GM12878 (cell line): ENCODE measurements at places on chromosomes 2 and 18. TPM values are rescaled to one million over a fixed set of nuclear protein-coding genes. Genes with fewer than 3 reads are reported as not detected.

The TMEM214 gene
- 75.4 and 79.2 TPM in 2 replicates for total RNA-seq

The FER1L5 gene
- total RNA-seq: not detected in 2 replicates

The CMPK2 gene
- total RNA-seq: 3.5 and 3.9 TPM in 2 replicates

The NTSR2 gene
- total RNA-seq: not detected in 2 replicates

The RAD51AP2 gene
- not detected in 2 replicates for total RNA-seq

The AGXT gene
- total RNA-seq: 0.18 and 0.19 TPM in 2 replicates

The DNAJC5G gene
- total RNA-seq: not detected in 2 replicates

The PTPRN gene
- not detected in 2 replicates for total RNA-seq

The SKA1 gene
- 24.0 and 25.6 TPM in 2 replicates for total RNA-seq

The PIEZO2 gene
- 38.2 and 42.3 TPM in 2 replicates for total RNA-seq

The ABCG5 gene
- total RNA-seq: not detected in 2 replicates

The SLC4A5 gene
- total RNA-seq: 2.3 and 4.4 TPM in 2 replicates

The FZD7 gene
- 2.4 and 2.6 TPM in 2 replicates for total RNA-seq

The KLHL41 gene
- 0.10 and 0.77 TPM in 2 replicates for total RNA-seq

The CROCC2 gene
- total RNA-seq: not detected in 2 replicates

- DNase-seq: no peak
These were observed 272.0 kb downstream of the CYRIA start for GRCh38 chr2:16393500-16394071.

DNA sequence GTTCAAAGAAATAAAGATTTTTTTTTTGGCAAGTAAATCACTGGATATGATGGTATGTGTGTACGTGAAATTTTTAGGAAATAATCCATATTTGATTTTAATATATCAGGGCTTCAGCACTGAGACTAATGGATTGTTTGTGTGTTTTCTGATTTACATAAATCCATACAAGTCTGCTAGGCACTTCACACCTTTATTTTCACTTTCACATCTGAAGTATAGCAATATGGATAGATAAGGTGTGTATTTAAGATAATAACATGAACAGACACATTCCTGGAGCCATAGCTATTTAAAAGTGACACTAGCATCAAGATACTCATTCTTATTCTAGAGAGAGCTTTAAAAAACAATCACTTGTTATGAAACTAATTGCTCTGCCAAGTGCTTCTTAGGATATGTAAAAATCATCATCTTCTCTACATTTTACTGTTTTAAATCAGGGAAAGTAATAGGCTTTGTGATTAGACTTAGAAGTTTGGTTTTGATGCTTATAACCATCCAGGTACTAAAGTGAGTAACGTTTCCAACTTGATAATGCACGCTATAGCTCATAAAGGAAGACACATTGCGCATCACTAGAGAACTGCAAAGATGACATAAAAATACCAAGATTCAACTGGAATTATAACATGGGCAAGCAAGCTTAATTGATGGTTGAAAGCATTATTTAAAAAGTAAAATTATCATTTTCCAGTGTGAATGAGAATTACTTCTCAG is 208.9 kb downstream of the ZEB2 start:
- no peak for DNase-seq

DNA sequence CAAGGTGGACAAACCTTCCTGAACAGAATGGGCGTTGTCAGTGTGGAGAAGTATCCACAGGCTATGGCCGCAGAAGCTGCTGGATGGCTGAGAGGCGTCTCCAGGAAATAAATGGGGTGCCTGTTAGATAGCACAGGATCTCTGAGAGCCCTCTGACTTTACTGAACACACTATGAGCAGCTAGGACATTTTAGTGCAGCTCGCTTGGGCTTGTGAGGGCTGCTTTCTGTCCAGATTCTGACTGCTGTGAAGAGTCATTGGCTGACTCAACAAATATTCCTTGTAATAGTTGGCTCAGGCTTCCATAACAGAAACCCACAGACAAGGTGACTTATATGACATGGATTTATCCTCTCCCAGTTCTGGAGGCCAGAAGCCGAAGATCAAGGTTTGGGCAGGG is 100.2 kb upstream of the SNTG2 start:
- no peak for DNase-seq

DNA sequence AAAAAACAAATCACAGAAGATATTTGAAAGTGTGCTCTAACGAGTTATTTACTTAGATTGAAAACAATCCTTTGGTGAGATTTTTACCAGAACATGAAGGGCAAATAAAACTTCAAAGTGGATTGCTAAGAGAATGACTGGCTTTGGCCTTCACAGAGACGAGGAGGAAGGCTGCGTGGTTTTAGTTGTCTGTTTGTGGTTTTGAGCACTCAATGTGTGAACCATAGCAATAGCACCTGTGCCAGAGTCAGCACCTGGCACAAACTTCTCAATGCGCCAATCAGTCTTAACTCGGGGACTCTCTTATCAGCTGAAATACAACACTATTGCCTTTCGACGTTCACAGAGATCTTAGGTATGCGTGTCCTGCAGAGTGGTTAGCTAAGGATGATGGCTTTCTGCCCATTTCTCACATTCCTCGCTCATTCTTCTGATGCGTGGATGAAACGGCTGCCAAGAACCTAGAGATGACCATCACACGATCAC is 70.0 kb downstream of the MBP start:
- peak; percentile 82 for DNase-seq

DNA sequence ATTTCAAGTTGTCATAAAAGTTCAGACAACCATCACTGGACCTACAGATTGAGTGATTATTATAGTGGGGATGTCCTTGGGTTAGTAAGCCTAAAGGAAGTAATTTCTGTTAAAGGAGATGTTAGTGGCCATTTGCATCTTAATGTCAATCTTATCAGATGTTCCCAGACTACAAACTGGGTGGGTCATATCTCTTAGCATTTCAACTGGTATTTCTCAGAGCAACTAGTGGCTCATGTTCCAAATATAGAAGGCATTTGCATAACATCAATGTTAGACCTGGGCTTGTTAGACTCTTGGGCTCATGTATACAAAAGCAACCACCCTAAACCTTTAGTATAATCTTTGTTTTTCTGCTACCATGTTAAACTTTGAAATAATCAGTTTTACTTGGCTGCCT is 17.9 kb downstream of the PLEKHA3 start:
- DNase-seq: no peak

- DNase-seq: no peak
These were observed 343.2 kb downstream of the EIPR1 start for GRCh38 chr2:3034396-3034795.

GRCh38 chr2:170144761-170145160 is 33.2 kb upstream of the MYO3B start:
- DNase-seq: no peak

GRCh38 chr2:65070172-65070830 is 14.1 kb downstream of the CEP68 start:
- DNase-seq: no peak

- no peak for DNase-seq
These were observed 10.3 kb upstream of the ZCCHC2 start for GRCh38 chr18:62512532-62512931.

GRCh38 chr2:237722616-237723015 is 76.0 kb upstream of the RBM44 start:
- DNase-seq: no peak

DNA sequence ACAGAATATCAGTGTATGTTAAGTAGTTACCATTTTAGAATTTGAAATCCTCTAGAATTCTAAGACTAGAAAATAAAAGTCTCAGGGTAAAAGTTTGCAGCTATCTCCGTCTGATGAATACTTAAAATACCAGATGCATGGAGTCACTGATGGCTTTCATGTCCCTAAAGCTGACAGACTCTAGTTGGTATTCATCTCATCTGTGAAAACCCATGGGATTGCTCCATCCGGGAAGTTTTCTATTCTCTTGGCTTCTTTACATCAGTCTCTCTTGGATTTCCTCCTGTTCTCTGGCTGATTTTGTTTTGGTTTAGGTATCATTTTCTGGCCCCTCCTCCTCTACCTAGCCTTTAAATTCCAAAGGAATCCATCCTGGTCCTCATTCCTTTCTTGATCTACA is 465.6 kb upstream of the POU3F3 start:
- DNase-seq: no peak

- DNase-seq: no peak
These were observed 104.5 kb downstream of the TWIST2 start for GRCh38 chr2:238952261-238952919.

GRCh38 chr2:33678436-33678835 is 79.3 kb upstream of the FAM98A start:
- no peak for DNase-seq

- no peak for DNase-seq
These were observed 1.4 kb upstream of the SERTAD2 start for GRCh38 chr2:64655018-64655664.

DNA sequence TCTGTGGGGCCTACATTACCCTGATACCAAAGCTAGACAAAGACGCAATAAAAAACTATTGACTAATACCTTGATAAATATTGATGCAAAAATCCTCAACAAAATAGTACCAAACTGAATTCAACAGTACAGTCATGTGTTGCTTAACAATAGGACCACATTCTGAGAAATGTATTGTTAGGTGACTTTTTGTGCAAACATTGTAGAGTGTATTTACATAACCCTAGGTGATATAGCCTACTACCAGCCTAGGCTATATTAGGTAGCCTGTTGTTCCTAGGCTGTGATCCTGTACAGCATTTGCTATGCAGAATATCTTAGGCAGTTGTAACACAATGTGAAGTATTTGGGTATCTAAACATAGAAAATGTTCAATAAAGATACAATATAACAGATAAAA is 36.7 kb downstream of the CCDC138 start:
- DNase-seq: no peak

- DNase-seq: peak; percentile 80
These were observed 21.1 kb upstream of the MALT1 start for GRCh38 chr18:58649966-58650816.

DNA sequence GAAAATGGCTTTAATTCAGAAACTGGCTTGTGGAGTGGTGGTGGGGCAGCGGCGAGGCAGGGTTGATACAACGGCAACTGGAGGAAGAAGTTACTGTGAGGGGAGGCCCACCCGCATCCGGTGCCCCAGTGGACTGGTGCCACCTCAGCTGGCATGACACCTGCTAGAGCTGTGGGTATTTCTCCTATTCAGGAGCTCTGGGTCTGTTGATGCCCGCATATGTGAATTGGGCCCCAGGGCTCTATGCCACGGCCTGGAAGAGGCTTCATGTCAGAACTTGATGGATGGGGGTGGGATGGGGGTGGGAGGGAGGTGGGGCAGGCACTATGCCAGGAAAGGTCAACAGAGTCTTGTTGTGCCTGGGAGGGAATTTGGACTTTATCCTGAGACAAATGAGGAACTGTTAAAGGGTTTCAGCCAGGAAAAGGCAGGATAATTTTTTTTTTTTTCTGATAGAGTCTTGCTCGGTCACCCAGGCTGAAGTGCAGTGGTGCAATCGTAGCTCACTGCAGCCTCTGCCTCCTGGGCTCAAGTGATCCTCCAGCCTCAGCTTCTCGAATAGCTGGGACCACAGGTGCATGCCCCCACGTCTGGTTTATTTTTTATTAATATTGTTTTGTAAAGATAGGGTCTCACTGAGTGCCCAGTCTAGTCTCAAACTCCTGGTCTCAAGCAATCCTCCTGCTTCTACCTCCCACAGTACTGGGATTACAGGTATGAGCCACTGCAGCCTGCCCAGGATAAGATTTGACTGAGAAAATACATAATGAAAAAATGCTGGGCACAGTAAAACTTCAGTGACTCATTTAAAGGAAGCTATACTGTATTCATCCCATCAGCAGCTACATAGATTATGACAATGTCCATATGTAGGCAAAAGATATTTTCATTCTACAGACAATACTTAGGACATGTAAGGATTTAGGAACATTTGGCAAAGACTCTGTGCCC is 52.6 kb downstream of the SH2D6 start:
- DNase-seq: no peak

GRCh38 chr18:7750095-7750663 is 183.1 kb downstream of the PTPRM start:
- no peak for DNase-seq

GRCh38 chr2:101753720-101754490 is 56.4 kb downstream of the MAP4K4 start:
- DNase-seq: peak; percentile 26

- peak; percentile 60 for DNase-seq
These were observed 36.2 kb downstream of the CHST10 start for GRCh38 chr2:100381240-100381639.

DNA sequence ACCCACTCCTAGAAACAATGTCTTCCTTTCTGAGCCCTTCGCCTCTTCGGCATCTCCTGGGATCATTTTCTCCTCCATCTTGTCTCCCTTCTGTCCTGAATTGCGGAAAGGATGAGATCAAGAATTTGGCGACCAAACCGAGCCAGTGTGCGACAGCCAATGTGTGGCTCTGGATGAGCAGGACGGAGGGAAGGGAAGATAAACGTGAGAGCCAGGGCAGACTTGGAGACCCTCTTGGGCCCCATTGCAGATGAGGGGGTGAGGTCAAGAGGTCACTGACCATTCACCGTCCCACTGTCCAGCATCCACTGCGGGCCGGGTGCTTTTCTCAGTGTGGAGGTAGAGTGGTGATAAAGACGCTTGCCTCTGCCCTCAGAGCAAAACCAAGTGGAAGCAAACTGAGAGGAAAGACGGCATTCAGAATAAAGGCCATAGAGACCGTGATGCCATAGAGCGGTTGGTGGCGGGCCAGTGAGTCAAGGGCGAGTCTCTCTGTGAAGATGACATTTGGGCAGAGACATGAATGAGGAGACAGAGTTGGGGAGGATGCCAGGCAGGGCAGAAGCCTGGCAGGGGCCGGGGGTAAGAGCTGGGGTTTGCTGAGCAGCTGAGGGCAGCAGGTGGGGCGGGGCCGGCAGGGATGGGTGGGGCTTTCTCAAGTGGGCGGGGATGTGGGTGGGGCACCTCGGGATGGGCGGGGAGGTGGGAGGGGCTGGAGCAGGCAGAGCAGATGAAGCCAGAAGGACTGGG is 55.6 kb downstream of the ACAA2 start:
- DNase-seq: no peak

DNA sequence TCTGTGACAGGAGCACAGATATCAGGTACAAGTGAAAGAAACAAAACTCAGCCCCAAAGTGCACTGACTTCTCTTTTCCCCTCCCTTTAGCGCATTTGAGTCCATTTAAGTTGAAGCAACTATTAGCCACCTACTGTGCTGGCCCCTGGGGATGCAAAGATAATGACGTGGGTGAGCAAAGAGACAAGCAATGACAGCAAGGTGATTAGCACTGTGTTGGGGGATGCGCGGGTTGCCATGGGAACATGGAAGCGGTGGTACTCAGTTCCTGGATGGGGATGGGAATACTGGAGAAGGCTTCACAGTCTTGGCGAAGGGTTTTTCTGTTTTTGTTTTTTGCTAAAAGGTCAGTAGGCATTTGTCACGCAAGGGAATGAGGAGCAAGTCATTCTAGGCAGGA is 205.8 kb downstream of the LDLRAD4 start:
- no peak for DNase-seq

DNA sequence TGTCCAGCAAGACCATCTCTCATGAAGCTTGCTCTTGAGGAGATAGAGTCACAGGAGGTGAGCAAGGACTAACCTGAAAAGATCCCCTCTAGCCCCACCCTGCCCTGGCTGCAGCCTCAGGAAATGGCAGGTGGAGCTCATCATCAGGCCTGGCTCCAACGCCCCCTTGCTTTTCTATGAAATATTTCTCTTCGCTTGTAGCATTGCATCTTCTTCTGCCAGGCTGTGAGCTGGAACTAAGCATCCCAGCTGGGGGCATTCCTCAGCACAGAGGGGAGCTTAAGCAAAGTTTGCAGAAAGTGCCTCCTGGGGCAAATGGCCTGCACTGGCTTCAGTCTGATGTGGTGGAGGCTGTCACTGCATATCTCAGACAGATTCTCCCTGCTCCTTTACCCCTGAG is 90.1 kb upstream of the LGALSL start:
- DNase-seq: no peak

GRCh38 chr2:161116509-161116908 is 43.7 kb upstream of the TANK start:
- DNase-seq: no peak

GRCh38 chr2:84781942-84782716 is 98.8 kb downstream of the TRABD2A start:
- DNase-seq: no peak

- no peak for DNase-seq
These were observed 73.5 kb downstream of the MGAT5 start for GRCh38 chr2:134327367-134327766.
